ENCODE measurements at places on chromosomes 12 and 14. TPM values are rescaled to one million over a fixed set of nuclear protein-coding genes. Genes with fewer than 3 reads are reported as not detected.

- DNase-seq: no peak
These were observed 217.5 kb upstream of the PPFIA2 start for GRCh38 chr12:81976661-81977060.

DACT1 gene
- 31.4 TPM for polyA plus RNA-seq

GRCh38 chr12:88737838-88738472 lies 157.7 kb upstream of the KITLG start:
- no peak for DNase-seq

GRCh38 chr14:104148433-104149277 lies 10.3 kb downstream of the KIF26A start:
- DNase-seq: no peak

DAO gene
- polyA plus RNA-seq: 1.1 TPM
